Central memory CD4-positive, alpha-beta T cell (primary cell): ENCODE measurements at places on chromosomes 5 and 9.
A peak's percentile ranks its signal among the peaks of the same experiment; 100 is the strongest.

DNA sequence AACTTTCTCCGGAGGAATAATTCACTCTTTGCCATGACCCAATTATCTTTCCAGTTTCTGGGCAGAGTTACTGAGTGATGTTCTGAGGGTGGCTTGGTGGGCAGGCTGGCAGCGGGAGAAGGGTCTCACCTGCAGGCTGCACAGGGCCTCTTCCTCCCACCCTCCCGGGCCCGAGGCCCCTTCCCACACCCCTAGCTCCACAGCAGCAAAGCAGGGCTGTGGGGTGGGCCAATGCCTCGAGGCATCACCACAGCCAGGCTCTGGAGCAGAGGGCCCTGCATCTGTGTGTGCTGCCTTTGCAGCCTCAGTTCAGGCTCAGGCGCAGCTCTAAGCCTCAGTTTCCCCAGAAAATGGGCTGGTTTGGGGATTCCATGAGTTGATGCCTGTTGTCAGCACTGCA, 120.2 kb upstream of the FOXD4L5 start:
- DNase-seq: no peak

DNA sequence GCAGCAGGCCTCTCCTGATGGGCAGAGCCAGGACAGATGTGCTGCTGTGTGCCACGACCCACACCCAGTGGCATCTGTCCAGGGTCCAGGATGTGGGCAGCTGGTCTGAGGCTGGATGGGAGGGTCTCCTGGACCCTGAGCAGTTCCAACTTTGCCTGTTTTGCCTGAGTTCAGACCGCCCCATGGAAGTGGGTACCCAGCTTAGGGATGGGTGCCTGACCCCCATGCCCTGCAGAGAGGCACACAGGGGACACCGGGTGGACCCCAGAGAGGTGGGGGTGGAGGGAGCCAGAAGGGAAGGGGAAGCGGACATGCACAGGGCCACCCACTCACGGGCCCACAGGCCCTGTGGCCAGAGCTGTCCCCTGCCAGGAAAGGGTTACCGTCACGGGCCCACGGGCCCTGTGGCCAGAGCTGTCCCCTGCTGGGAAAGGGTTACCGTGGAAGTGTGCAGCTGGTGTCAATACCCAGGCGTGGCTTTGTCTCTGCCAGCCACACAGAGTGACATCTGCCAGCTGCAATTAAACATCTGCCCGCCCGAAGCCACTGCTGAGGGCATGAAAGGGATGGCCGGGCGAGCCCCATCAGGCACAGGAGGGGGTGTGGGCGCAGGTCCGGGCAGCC, 50.0 kb downstream of the NACC2 start:
- DNase-seq: no peak

DNA sequence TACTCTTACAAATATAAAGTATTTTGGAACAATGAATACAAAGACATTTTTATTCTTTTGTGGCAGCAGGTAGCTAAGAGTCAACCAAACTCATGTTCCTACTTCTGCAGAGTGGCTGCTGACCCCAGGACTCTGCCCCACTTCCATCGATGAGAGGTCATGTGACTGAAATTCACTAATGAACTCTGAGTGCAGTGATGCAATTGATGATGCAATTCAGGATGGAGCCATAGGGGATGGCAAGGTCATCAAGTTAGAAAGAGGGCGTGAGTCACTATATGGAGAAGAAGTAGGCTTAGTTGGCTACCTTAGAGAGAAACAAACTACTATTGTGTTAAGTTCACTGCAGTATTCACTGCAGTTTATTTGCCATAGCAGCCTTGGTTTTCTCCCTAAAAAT, 340.4 kb downstream of the CTNND2 start:
- no peak for DNase-seq

GRCh38 chr5:76500633-76501393, 97.7 kb downstream of the IQGAP2 start:
- no peak for DNase-seq

DNA sequence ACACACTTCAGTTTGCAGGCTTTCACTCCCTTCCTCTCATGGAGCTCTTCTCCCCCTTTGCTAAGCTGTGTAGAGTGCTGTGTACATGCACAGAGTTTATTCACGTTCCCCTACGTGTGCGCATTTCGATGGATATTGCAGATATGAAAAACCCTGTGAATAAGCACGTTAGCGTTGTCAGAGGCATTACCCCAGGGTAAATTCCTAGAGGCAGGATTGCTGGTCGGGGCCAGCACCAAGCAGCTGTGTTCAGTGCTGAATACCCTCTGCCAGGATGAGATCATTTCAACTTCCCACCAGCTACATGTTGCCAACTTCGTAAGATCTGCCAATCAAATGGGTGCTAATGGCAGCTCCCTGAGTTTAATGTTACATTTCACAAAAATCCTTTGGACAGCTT, 172.3 kb upstream of the PPP1R26 start:
- DNase-seq: no peak

- DNase-seq: peak; percentile 44
Measured at GRCh38 chr9:73152953-73153352, 1.3 kb downstream of the ANXA1 start.
